ENCODE measurements at places on chromosomes 3 and 15. TPM values are rescaled to one million over a fixed set of nuclear protein-coding genes. Genes with fewer than 3 reads are reported as not detected.

Gene GNB4
- total RNA-seq = 91.0 TPM

Gene RETNLB
- total RNA-seq = not detected

Gene CCDC80
- 1,677 TPM for total RNA-seq

Gene TTLL13
- not detected for total RNA-seq

Gene ITGB5
- total RNA-seq = 842 TPM

Gene EXOSC7
- total RNA-seq = 42.2 TPM

Gene CGNL1
- 5.3 TPM for total RNA-seq

Gene RARRES1
- total RNA-seq = 8.0 TPM

Gene LRRFIP2
- 53.3 TPM for total RNA-seq

Gene TM4SF1
- total RNA-seq = 726 TPM

Gene TUSC7
- not detected for total RNA-seq

Gene ISLR2
- total RNA-seq = 0.10 TPM

Gene SV2B
- under 0.01 TPM for total RNA-seq

Gene PPP1R14D
- not detected for total RNA-seq

Gene TRPM1
- not detected for total RNA-seq

Gene FAM107A
- total RNA-seq = 0.07 TPM

Measured in smooth muscle cell of the pulmonary artery (primary cell).